ENCODE measurements at places on chromosomes 6 and 20. TPM values are rescaled to one million over a fixed set of nuclear protein-coding genes. Genes with fewer than 3 reads are reported as not detected.

DNA sequence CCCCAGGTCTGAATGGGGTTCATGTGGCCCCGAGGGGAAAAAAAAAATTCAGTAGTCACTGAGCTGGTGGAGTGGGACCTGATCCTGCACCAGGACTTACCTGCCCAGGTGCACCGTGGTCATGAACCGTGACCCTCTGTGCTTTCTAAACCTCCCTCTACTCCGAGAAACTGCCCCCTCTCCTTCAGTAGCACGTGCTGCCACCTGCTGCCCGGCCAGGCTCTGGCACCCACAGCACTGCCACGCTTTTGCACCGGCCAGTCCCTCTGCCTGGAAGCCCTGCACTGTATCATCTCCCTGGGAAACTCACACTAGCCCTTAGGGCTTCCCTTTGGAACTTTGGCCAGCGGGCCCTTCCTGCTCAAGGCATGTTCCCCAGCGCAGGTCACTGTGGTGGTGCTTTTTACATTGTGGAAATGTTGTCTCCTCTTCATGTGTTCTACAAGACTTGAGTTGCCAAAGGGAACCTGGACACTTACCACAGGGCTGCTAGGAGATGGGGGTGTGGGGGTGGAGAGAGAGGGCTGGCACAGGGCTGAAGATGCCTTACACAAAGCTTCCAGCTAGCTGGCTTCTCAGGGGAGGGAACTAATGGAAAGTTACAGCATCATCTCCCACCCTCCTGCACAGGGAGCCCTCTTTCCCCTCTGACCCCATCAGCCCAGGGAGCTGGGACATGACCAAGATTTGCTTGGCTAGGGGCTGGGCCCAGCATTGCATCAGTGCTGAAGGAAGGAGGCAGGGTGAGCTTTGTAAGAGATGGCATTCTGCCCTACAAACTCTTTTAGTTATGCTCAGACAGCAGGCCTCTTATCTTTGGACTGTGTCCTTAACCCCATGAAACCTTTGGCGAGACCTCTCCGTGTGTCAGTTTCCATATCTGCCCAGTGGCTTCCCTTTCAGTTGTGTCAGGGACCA, 2.5 kb upstream of the PTPRT start:
- H3K27ac ChIP-seq, result no peak overlapping the region
- peaks cover 41% of the 10 kb centered on the region for H3K27me3 ChIP-seq
- no peaks in the 10 kb centered on the region for H3K36me3 ChIP-seq

DNA sequence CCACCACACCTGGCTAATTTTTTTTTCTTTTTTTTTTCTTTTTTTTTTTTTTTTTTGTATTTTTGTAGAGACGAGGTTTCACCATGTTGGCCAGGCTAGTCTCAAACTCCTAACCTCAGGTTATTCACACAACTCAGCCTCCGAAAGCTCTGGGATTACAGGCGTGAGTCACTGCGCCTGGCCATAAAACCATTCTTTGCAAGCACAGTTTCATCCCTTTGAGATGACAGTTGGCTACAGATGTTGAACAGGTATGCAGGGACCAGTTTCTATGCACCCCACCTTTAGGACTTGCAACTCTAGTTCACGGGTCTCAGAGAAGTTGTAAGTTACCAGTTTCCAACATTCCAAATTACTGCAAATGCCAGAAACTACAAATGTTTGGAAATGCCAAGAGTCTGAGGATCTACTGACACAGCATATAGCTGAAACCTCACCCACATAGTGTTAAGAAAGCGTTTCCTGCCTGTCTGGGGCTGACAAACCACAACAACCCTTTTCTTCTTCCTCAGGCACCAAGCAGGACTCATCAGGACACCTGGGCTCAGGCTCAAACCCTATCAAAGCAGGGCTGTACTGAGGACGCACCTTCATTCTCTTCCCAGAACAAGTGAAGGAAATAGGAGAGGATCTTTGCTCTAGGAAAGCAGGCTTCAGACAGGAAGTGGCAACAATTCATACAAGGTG, 22.9 kb downstream of the ARHGAP18 start:
- peaks cover 22% of the 10 kb centered on the region for H3K4me1 ChIP-seq
- no peak for DNase-seq
- no peak overlapping the region for H3K27ac ChIP-seq
- H3K27me3 ChIP-seq, result no peaks in the 10 kb centered on the region

DNA sequence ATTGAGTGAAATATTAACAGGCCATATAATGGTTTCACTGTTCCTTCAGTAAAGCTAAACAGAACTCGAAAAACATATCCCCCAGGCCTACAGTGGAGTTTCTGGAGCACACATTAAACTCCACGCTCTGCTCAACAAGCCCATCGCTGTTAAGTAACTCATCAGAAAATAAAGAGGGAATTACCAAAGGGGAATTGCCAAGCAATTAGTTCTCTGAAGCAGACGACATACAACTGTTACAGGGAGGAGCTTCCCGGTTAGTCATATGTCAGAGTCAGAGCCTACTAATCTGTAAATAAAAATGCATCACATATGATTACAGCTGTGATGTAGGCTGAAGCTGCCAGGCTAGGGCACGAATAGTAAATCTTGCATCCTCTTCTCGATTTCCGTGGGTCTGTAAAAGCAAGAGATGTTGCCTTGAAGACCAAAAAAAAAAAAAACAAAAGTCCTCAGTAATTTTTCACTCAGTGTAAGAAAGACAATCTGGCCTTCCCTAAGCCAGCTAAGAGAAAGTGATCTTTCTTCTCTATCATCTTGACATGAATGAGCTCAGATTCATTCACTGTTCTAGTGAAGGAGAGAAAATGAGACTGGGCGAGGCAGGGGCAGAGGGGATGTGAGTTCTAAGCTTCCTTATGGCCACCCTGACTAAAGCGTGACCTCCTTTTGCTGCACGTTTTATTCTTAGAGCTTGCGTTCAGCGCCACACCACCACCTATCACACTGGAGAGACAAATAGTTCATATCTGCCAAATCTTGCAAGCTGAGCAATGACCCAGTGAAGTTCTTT, 13.8 kb downstream of the ATXN1 start:
- no peaks in the 10 kb centered on the region for H3K36me3 ChIP-seq
- no peaks in the 10 kb centered on the region for H3K27me3 ChIP-seq
- H3K4me1 ChIP-seq, result 0 out of 2 replicates have a peak, but pooled peaks cover 8% of the 10 kb centered on the region
- H3K4me3 ChIP-seq, result no peak overlapping the region
- H3K27ac ChIP-seq, result no peak overlapping the region
- no peak for DNase-seq

GRCh38 chr20:61251529-61252393, at the start of gene CDH4:
Gene CDH4 (plus strand): TSS chr20:61252261.
- no peaks in the 10 kb centered on the region for H3K36me3 ChIP-seq
- peaks cover 9% of the 10 kb centered on the region for H3K4me1 ChIP-seq
- H3K27ac ChIP-seq, result no peak within 1 kb of the TSS
- H3K4me3 ChIP-seq, result peak within 1 kb of the TSS; percentile 70
- H3K27me3 ChIP-seq, result peaks cover 95% of the 10 kb centered on the region

C20orf144 gene
- total RNA-seq, result 0.66 TPM

SLC44A4 gene
- total RNA-seq, result 3.7 TPM

Measured in GM23338 (cell line).